Activated T-helper 1 cell treated with anti-CD3 and anti-CD28 coated beads, Interleukin-2, amount 50 U/mL, for 16 hours (primary cell): ENCODE measurements at places on chromosomes 6 and 20.

- DNase-seq, result no peak
Observed at GRCh38 chr6:128256095-128256494, 264.3 kb downstream of the PTPRK start.

DNA sequence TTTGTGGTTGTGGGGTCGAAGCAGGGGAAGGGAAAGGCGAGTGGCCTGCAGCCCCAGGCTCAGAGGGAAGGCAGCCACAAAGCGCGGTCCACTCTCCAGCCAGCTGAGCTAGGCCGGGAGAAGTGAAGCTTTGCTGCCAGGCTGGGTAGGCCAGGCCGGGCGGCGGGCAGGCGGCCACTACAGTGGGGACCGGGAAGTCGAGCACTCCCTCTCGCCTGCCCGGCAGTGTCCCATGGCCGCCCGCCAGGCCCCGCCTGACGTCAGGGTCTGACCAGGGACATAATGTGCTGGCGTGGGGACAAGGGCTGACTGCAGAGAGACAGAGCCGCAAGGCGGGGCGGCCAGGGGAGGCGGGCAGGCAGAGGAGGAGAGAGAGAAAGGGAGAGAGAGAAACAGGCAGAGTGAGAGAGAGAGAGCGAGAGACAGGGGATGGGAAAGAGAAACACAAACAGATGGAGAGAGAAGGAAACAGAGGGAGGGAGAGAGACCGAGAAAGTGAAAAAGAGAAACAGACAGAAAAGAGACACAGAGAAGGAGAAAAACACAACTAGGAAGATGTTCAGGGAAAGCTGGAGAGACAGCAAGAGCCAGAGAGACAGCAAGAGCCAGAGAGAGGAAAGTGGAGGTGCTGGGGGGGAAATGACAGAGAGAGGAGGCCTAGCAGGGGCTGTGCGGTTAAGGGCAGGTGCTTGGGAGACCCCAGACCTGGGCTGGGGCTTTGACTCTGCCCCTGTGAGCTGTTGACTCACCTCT, 94.5 kb upstream of the PTPN1 start:
- no peak for DNase-seq

- no peak for DNase-seq
Observed at GRCh38 chr6:37143585-37143984, 26.4 kb upstream of the PIM1 start.

DNA sequence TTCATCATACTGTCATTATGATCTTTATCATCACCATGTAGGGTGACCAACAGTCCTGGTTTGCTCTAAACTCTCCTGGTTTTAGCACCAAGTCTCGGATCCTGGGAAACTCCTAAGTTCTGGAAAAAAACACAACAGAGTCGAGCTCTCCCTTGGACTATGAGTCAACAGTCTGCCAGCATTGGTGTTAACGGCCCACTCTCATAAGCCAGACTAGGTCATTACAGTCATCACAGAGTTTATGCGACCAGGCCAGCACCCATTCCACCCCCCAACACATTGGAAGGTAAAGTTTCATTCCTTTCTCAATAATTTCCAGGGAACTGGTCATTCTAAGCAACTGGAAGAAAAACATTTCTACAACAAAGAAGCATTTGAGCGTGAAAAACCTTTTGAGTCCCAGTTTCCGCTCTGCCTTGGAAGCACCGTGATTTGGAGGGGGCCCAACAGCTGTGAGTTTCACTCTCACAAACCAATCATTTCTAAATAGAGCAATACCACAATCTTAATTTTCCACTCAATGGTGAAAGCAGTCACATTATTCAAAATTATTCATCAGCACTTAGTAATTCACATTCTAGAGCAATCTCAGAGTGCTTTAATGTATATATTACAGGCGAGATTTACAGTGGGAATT, 445.0 kb downstream of the CDH26 start:
- no peak for DNase-seq

- DNase-seq, result no peak
Observed at GRCh38 chr20:38290829-38291814, 12.8 kb upstream of the BPI start.

DNA sequence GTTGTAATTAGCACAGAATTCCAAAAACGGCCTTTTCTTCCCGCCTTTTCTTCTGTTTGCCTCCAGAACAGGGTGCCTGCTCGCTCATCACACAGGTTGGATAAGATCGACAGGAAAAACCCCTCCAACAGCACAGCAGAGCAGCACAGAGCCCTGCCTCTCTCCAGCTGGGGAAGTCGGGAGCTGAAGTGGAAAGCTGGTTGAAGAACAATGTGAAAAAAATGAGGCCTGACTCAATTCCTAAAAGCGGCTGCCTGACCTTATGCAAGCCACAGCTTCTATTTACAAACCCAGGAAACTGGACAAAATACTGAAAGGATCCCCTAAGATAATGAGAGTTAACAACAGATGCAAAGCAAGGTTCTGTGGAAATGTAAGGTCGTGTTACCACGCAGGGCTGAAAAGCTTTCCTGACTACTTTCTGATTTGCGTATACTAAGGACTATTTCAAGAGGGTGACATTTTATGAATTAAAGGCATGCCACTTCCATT, 116.9 kb downstream of the TTLL2 start:
- DNase-seq, result no peak

- DNase-seq, result no peak
Observed at GRCh38 chr6:69064226-69064625, 429.1 kb downstream of the ADGRB3 start.

- DNase-seq, result no peak
Observed at GRCh38 chr6:11535801-11536230, 1.7 kb upstream of the TMEM170B start.

DNA sequence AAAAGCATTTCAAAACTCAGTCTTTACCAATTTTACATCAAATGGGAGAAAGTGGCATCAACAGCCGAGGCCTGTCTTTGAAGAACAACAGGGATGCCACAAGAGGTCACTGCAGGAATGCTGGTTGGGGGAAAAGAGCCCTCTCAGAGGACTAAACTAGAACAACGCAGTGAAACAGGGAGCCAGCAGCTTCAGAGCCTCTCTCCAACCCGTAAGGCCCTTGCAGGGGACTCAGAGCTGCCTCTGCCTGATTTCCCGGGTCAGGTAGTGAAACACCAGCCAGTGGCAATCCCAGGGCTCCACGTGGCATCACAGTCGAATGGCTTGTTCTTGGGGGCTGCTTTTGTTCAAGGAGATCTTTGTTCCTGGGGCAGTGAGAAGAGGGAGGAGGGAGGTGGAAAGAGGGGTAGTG, 55.0 kb upstream of the KCNK16 start:
- no peak for DNase-seq

DNA sequence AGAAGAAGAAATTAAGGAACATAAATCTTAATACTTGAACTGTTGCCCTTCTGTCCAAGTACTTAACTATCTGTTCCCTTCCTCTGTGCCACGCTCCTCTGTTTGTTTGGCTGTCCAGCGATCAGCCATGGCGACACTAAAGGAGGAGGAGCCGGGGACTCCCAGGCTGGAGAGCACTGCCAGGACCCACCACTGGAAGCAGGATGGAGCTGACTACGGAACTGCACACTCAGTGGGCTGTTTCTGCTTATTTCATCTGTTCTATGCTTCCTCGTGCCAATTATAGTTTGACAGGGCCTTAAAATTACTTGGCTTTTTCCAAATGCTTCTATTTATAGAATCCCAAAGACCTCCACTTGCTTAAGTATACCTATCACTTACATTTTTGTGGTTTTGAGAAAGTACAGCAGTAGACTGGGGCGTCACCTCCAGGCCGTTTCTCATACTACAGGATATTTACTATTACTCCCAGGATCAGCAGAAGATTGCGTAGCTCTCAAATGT, 17.1 kb downstream of the IRF4 start:
- no peak for DNase-seq

GRCh38 chr20:22581437-22582385, 2.7 kb downstream of the FOXA2 start:
- no peak for DNase-seq

DNA sequence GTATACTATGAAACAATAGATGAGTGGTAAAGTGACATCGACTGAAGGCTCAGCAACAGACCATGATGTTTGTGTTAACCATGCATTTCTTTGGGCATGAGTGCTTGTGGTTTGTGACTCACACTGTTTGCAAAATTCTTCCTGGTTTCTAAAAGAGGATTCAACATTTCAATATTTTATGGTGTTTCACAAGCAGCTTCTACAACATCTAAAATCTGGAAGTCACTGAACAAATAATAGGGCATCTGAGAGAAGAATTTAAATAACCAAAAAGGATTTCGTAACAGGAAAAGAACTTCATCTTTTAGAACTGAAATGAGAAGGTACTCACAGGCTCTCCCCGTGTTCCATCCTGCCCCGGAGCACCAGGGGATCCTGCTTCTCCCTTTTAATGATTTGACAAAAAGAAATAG, 146.2 kb downstream of the COL21A1 start:
- no peak for DNase-seq

- DNase-seq, result no peak
Observed at GRCh38 chr20:37096415-37097041, 731 bp upstream of the RBL1 start.

DNA sequence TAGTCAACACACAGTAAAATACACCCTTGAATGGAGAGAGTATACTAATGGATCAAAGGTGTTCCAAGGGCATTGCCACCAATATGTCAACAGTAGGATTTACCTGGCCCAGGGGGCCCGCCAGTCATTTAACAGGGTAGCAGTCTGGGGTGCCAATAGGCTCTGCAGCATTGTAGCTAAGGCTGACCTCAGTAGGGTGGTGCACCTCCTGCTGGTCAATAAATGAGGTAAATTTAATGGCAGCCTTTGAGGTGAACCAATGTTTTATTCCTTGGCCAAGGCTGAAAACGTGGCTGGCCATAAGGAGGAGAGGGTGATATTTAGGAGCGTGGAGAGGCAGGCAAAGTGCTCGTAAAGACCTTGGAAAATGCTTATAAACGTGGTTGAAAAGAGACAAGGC, 147.2 kb downstream of the RPS12 start:
- no peak for DNase-seq

- no peak for DNase-seq
Observed at GRCh38 chr6:80271074-80271473, 164.6 kb downstream of the BCKDHB start.

- no peak for DNase-seq
Observed at GRCh38 chr6:41578217-41579087, 32.3 kb downstream of the FOXP4 start.

GRCh38 chr6:130518588-130518987, 152.8 kb downstream of the TMEM200A start:
- no peak for DNase-seq

DNA sequence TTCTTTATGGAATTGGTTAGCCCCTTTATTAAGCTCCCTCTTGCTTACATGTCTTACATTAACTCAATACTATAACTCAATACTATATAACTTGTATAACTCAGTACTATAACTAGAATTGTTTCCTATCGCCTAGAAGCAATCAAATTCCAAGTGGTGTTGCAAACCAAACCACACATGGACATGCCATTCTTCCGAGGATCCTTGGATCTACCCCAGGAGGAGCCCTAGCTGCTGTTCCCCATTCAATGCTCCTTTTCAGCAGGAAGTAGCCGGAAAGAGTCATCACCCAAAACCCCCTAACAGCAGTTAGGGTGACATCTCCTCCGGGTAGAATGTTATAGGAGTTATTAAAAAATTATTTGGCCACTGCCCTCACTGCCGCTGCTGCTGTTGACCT, 40.5 kb downstream of the PLN start:
- no peak for DNase-seq

- DNase-seq, result no peak
Observed at GRCh38 chr6:17902974-17903373, 84.5 kb downstream of the KIF13A start.

- no peak for DNase-seq
Observed at GRCh38 chr20:33910056-33910455, 83.7 kb upstream of the RALY start.

DNA sequence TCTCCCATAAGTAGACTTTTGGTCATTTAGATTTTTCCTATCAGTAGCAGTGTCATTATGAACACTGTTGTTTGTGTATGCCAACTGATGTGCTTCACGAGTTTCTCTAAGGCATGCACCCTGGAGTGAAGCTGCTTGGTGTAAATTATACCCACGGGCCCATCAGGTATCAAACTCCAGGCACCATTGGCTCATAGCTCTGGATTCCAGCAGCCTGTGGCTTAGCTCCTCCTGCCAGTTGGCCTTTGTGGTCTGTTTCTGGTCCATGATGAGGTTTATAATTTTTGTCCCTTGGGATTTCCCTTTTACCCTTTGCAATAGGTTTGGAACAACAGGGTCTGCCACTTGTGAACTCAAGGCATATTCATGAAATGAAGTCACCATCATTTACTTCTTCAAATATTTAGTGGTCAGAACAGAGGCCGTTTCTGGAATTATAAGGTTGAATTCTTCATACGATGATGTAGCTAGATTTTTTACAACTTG, 350.5 kb downstream of the PRL start:
- DNase-seq, result no peak

DNA sequence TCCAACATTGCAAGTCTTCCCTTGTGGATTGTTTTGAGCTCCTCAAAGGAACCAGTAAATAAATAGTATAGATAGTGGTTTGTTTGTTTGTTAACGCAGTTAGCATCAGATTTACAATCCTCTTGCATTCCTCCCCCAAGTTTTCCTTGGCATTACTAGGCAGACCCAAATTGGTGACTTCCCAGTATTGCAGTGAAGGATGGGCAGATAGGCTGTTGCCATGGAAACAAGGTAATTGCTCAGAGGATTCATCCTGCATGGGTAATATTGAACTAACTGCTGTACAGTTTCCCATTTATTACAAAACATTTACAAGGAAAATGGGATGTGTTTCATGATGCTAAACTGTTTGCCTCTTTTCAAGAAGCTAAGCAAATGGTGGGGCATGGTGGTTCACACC, 477.2 kb downstream of the EPM2A start:
- no peak for DNase-seq

- DNase-seq, result no peak
Observed at GRCh38 chr6:31351401-31352309, 5.3 kb downstream of the HLA-B start.

- no peak for DNase-seq
Observed at GRCh38 chr20:3420211-3420707, 12.8 kb upstream of the DNAAF9 start.

DNA sequence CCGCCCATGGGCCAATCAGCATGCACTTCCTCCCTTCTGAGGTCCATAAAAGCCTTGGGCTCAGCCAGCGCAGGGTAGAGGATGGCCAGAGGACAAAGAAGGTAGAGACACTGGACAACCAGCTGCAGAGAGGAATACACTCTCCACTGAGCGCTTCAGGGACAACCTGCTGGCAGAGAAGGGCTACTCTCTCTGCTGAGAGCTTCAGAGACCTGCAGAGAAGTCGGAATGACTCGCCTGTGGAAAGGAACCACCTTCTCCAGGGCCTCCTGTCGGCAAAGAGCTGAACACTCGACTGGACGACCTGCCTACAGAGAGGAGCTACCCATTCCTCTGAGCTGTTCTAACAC, 31.4 kb upstream of the SLA2 start:
- no peak for DNase-seq
